ENCODE measurements at places on chromosomes 13 and 19. TPM values are rescaled to one million over a fixed set of nuclear protein-coding genes. Genes with fewer than 3 reads are reported as not detected.

The TNNI3 gene
- not detected for total RNA-seq

The CEACAM4 gene
- total RNA-seq: not detected

The ZNF304 gene
- 6.1 TPM for total RNA-seq

The DZIP1 gene
- total RNA-seq: 0.07 TPM

The PTH2 gene
- not detected for total RNA-seq

The COL4A1 gene
- not detected for total RNA-seq

The ZNF571 gene
- 0.64 TPM for total RNA-seq

The CYP4F8 gene
- not detected for total RNA-seq

The ZNF667 gene
- total RNA-seq: 0.05 TPM

The NCR1 gene
- total RNA-seq: not detected

The MLLT1 gene
- total RNA-seq: 77.4 TPM

The CGB5 gene
- total RNA-seq: not detected

The COX7A1 gene
- not detected for total RNA-seq

The ATP5F1D gene
- 234 TPM for total RNA-seq

The SMIM44 gene
- total RNA-seq: not detected

The ZNF728 gene
- not detected for total RNA-seq

The ELSPBP1 gene
- not detected for total RNA-seq

The PEAK3 gene
- total RNA-seq: 0.16 TPM

The RASAL3 gene
- 130 TPM for total RNA-seq

The PSG1 gene
- not detected for total RNA-seq

The CCDC8 gene
- total RNA-seq: not detected

The KCNC3 gene
- 23.7 TPM for total RNA-seq

The NLRP9 gene
- not detected for total RNA-seq

The FXYD1 gene
- not detected for total RNA-seq

The ILF3 gene
- total RNA-seq: 536 TPM

The MCF2L gene
- total RNA-seq: not detected

The KL gene
- total RNA-seq: 0.54 TPM

The GPX4 gene
- 236 TPM for total RNA-seq

The KLF1 gene
- total RNA-seq: 0.80 TPM

The ZNF681 gene
- 3.0 TPM for total RNA-seq

The CYP2B6 gene
- total RNA-seq: not detected

The TNFAIP8L1 gene
- total RNA-seq: 13.2 TPM

The MYO16 gene
- not detected for total RNA-seq

The ZNF780A gene
- 16.7 TPM for total RNA-seq

The ZNF135 gene
- total RNA-seq: 0.05 TPM

The BRME1 gene
- 16.6 TPM for total RNA-seq
